ENCODE measurements at places on chromosomes 1 and 21. TPM values are rescaled to one million over a fixed set of nuclear protein-coding genes. Genes with fewer than 3 reads are reported as not detected.

- DNase-seq, result no peak
Observed at GRCh38 chr21:23694390-23694789, 1912.9 kb downstream of the MRPL39 start.

Gene TCHH
- not detected for total RNA-seq

GRCh38 chr21:42850866-42851391, 28.4 kb downstream of the WDR4 start:
- DNase-seq, result no peak

Gene MYOC
- not detected for total RNA-seq

- no peak for DNase-seq
Observed at GRCh38 chr1:51482881-51483280, 36.2 kb downstream of the EPS15 start.

DNA sequence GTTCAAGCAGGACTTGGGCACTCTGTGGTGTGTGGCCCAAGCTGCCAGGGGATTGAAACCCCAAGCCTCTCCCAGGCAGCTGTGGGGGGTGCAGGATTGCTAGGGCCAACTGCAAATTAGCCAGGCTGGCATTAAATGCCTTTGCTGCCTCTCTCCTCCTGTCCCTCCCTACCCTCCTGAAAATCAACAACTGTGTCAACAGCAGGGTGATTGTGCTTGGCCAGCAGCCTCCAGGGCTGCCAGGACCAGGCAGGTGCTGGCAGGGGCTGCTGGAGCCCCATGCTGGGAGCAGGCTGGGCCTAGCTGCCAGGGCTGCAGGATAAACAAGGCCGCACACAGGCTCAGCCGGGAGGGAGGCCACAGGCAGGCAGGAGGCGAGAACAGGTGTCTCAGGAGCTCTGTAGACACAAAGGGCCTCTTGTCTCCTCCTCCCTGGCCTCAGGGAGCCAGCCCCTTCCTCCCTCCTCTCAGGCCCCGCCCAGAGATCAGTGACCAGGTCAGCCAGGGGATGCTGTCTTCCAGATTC, 11.4 kb downstream of the SOX13 start:
- DNase-seq, result peak; percentile 94

Gene GJB3
- not detected for total RNA-seq

DNA sequence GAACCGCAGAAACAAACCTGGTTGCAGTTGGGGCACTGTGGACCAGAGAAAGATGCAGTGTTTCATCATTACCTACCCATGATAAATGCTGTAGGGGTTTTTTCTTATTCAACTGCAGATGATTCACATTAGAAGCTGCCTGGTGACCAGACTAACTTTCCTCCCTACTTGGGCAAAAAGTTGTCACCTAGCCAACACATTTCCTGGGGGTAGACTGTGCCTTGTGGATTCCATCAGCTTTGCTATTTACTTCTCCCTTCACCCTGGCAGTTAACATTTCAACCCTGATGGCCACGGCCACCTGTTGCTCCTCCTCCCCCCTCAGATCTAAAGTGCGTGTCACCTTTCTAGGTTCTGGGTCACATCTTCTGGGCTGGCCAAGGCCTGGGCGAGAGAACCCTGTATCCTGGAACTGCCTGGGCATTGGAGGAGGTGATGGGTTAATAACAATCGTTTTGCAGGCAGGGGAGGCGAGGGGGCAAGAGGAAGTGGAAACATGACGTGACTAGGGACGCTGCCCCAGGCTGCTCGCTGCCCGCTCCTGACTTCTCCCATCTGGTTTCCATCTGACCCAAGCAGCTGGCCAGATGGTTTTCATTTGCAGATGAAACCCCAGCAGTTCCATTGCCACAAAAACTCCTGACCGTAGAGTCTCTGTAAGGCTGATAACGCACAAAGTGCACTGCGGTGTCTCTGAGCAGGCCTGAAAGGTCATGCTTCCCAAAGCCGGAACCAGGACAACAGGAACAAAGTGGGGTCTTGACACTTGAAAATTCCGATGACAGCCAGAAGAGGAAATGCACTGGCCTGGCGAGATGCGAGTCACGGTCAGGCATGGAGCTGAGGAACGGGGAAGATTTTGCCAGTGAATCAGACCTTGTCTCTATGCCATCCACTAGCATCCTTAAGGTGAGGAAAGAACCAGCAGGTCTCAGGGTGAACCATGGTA, 36.6 kb downstream of the CAPZB start:
- DNase-seq, result peak; percentile 85

DNA sequence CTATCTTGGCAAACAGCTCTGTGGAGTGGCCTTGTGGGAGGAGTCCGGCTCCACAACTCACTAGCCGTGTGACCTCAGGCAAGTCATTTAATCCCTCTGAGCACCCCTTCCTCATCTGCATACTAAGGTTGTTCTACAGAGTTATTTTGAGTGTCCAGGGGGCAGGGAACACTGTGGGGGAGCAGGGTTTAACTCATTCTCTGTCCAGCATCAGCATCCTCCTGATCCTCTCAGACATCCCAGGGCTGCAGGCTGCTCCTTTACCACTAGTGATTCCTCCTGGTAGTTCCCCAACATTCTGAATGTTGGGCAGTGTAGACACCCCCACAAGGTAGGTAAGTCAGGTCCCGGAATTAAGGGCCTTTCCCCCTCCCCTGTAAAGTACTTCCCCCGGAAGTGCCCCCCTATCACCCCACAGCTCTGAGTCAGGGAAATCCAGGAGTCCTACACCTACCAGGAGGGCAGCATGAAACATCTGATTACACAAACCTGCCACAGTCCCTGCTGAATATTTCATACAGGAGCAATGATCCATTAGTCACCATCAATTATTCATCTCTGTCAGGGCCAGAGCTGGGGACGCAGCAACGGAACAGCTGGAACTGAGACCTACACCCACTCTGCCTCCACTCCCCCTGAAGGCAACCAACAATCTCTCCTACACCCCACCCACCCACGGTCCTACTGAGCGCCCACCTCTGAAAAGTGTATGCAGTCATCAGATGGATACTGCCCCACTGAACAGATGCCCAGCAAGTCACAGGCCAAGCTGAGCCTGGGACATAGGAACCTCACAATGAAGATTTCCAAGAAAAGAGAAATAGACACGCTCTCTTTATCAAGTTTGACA, 20.5 kb downstream of the SYT2 start:
- DNase-seq, result no peak

Gene CFAP298
- 55.5 TPM for total RNA-seq

- no peak for DNase-seq
Observed at GRCh38 chr1:118442214-118442613, 257.2 kb upstream of the SPAG17 start.

DNA sequence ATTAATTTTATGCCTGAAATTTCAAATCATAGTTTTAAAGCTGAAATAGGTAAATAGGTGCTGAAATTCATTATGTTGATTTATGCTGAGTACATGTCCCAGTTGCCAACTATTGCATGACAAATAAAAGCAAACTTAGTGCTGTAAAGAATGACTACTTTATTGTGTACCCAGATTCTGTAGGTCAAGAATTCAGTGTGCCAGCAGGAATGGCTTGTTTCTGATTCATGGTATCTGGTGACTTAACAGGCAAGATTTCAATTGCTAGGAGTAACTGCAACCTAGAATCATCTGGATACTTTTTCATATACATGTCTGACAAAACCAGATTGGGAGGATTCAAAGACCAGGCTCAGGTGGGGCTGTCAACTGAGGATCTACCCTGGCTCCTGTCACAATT, 678.4 kb upstream of the ADAMTS5 start:
- DNase-seq, result no peak

DNA sequence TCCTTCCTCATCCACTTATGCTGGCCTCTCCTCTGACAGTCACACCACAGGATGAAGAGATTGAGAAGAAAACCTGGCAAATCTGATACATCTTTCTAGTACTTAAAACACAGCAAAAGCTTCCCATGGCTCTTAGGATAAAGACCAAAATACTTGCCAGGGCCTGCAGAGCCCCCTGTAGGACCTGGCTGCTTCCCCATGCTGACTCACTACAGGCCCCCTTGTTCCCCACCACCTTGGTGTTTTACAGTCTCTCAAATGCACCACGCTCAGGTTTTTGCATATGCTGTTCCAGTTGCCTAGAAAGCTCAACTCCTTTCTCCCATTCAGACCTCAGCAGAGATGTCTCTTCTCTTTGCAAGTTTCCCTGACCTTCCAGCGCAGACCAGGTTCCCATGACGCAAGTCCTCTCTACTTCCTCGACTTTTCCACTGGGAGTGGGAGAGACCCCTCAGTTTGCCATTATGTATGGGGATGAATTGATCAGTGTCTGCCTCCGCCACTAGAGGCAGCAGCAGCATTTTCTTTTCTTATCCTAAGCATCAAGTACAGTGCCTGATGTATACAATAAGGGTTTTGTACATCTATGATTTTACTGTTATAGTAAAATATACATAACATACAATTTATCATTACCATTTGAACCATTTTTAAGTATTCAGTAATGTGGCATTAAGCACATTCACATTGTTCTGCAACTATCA, 113.8 kb upstream of the C8B start:
- no peak for DNase-seq

Gene EPHB2
- total RNA-seq, result 4.2 TPM

Data from myocyte (in vitro differentiated cells).